ENCODE measurements at places on chromosomes 6 and 20. TPM values are rescaled to one million over a fixed set of nuclear protein-coding genes. Genes with fewer than 3 reads are reported as not detected.

GRCh38 chr6:81772741-81773140, 20.3 kb upstream of the TENT5A start:
- DNase-seq = no peak

GRCh38 chr6:129577691-129578090, 132.3 kb downstream of the ARHGAP18 start:
- DNase-seq = no peak

DNA sequence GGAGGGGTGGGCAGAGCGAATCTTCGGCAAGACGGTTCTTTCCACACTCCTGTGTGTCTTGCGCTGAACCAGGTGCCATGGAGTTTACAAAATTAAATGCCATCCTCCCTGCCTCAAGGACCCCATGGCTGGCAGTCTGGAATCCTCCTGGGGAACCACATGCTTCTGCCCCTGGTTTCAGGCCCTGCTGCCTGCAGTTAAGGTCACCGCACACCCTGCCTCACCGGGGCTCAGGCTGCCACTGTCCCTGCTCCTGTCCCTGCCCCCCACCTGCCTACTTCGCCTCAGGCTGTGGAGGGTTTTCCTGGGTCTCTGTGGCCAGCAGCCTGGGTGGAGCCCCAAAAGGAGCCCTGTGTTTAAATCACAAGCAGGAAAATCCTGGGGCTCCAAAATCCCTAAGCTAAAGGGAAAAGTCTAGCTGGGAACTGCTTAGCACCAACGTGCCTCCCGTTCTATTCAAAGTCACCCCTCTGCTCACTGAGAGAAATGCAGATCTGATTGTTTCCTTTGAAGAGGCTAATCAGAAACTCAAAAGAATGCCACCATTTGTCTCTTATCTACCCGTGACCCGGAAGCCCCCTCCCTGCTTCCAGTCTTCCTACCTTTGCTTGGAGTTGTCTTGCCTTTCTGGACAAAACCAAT, 10.6 kb upstream of the TTLL2 start:
- DNase-seq = no peak

DNA sequence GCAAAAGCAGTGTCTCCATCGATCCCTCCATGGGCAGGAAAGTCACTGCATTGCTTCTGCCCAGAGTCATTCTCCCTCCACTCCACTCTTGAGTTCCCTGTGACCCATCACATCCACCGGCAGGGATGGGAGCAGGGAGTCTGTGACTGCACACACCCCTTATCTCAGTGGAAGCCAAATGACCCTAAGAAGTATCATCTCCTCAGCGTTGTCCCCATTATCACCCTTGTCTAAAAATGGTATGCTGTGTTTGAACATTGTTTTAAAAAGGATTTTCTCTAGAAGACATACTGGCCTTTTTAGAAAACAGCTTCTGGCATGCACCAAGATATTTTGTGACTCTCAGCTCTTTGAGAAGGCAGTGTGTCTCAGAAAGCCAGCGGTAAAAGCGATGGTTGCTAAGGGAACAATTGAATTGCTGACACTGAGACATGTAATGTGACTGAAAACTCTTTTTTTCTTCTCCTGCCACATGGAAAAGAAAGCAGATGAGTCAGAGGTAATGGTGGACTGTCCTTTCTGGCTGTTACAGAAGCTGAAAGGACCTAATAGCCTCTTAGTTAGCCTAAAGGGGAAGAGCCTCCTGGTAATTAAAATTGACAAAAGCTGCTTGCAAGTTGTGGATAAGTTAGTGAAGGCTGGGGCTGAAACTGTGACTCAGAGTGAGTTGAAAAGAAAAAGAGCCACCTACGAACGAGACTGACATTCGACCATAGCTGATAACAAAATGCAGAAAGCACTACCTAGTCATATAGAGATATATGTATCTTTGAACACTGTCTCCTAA, 120.5 kb downstream of the MAP3K7 start:
- DNase-seq = no peak

DNA sequence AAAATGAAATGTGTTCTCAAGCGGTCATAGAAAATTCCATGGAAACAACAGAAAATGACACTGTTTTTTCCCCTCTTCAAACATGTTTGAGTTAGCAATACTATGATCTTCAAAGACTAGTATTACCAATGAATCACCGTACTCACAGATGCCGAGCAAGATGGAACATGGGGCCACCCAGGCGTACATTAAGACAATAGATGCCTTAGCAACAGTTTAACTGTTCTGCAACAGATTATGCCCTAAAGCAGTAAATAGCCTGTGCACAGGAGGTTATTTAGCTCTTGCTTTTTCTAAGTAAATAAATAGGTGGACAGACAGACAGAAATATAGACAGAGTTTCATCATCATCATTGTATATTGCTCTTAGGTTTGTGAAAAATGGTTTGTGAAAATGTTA, 284.0 kb upstream of the DEFB112 start:
- no peak for DNase-seq

GRCh38 chr20:3245156-3245555, 6.2 kb upstream of the SLC4A11 start:
- no peak for DNase-seq

GRCh38 chr20:9300534-9300933, 213.9 kb upstream of the LAMP5 start:
- no peak for DNase-seq

DNA sequence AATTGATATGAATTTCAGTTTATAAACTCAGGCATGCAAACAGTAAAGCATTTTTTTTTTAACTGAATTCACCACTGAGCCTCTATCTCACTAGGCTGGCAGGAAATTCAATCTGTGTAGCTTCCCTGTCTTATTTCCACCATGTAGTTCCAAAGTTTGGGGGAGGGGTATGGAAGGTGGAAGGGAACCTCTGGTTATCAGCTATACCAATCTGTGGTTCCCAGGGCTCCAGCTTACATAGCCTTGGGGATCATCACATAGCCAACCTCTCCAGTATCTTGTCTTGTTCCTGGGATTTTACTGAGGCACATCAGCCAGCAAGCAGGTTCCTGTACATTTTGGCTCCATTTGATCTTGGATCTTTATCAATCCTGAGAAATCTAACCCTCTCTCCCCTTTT, 15.6 kb downstream of the RAD21L1 start:
- DNase-seq = no peak

DNA sequence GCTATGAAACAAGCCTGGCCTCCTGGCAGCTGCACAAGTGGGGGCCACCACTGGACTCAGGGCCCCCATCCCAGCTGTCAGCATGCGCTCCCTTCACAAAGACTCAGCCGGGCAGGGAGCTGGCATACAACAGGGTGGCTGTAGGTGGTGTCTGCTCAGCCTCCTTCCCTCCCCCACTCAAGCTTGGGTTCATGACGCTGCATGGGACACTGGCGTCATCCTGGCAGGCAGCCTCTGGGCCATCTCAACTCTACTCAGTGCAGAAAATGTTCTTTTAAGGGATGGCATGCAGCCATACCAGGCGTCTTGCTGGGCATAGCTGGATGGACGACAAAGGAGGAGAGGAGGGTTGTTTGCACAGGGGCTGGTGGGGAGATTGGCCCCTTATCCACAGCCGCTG, 30.5 kb downstream of the SAYSD1 start:
- DNase-seq = no peak

GRCh38 chr20:59221707-59222252, 58.2 kb downstream of the ZNF831 start:
- DNase-seq = no peak

- DNase-seq = no peak
Measured at GRCh38 chr6:168002804-168003203, 5.3 kb downstream of the KIF25 start.

GRCh38 chr20:32970973-32971300, 33.3 kb downstream of the SUN5 start:
- DNase-seq = no peak

GRCh38 chr6:111597291-111598086, 8.2 kb downstream of the TRAF3IP2 start:
- DNase-seq = no peak

- no peak for DNase-seq
Measured at GRCh38 chr6:138105880-138106664, 1.1 kb downstream of the PERP start.

DNA sequence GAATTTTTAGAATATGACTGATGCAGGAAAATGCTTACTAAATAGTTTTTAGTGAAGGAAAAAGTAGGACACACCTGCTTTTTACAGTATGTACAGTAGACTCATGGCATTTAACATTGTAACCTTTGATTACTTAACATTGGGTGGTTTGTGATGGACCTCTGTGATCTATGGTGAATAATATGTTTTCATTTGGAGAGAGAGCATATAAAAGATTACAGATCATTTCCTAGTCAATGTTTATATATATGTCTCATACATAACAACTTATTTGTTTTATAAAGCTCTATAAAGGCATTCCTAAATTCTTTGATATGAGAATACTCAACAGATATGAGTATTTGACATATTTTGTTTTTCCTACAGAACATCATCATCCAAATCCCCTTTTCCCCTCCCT, 129.3 kb upstream of the PDE7B start:
- no peak for DNase-seq

TGM2 gene
- total RNA-seq = not detected

SEL1L2 gene
- not detected for total RNA-seq

SPATA25 gene
- total RNA-seq = 1.2 TPM

FLRT3 gene
- total RNA-seq = 5.7 TPM

GJA10 gene
- total RNA-seq = not detected

All from glutamatergic neuron (in vitro differentiated cells).